ENCODE measurements at places on chromosomes 6 and 20.

DNA sequence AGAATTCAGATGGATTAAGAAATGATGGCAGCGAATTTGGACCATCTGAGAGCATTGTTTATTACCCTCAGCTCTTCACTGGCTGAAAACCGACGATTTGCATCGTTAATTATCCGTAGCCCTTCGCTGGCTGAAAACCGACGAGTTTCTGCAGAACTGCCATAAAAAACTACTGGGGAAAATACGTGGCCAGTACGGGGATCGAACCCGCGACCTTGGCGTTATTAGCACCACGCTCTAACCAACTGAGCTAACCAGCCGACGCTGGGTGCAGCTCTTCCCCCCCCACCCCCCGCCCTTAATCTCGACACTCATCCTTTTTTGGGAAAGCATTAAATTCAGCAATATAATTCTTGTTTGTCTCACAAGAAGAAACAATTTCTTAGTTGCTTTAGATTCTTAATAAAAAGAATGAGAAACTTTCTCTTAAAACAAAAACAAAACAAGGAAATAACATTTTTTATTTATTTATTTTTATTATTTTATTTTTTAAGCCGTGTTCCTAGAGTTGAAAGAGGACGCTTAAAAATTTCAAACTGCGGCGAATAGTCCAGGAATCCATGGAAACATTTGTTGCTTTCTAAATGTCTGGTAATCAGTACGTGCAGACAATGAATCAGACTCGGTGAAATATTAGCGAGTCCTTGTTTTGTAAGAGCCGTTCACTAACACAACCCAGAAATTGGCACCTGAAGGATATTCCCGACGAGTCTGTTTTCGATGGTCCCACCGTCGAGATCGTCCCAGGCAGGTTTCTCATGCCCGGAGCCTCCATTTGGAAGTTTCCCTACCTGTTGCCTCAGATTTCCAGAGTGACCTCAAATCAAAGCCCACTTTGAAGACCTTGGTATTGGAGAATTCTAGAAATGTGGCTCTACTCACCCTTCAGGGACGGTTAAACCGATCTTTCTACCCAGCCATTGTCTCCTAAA, 27.8 kb downstream of the PRSS16 start:
- no peak for DNase-seq

DNA sequence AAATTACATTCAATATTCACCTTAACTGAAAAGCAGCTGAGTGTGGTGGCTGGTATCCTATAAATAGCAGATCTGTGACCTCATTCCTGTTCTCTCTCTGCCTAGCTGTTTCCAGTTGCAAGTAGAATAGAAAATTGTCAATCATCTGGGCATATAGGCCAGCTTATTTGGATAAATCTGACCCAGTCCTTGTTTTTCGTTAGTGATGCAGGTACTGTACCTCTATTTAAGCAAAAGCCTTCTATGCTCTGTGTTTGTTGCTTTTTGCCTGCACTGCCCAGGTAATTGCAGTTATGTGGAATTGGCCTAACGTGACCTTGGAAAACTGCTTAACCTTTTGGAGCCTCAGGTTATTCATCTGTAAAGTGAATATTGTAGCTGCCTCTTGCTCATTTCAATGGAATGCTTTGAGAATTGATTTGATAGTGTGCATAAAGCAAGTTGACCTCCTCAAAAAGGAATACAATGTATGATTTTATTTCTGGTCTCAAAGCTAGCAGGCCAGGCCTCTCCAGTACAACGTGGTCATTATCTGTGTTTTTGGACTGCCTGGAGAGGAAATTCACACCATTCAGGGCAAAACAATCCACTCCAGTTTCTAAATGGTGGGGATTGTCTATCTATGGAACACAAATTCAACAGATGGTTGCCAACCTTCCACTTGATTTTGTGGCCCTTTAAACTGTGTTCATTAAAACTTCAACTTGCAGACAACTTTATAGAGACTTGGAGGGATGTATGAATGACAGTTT, 508.7 kb upstream of the CITED2 start:
- DNase-seq = no peak

- DNase-seq = no peak
Observed at GRCh38 chr6:118639054-118639964, 12.1 kb downstream of the CEP85L start.

DNA sequence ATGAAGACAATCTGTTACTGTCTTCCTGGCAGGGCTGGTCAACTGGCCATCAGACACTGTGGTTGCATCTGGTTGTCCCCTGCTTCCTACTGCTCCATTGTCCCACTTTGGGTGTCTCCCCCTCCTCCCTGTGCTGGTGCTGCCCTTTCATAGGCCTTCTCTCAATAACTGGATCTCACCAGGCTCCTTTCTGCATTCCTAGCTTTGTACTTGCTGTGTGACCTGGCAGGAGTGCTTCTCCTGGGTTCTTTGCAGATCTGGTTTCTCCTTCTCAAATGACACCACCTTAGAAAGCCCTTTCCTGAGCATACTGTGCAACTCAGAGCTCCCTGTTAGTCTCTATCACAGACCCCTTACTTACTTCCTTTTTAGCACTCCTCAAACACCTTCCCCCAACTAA, 223.0 kb downstream of the BCKDHB start:
- DNase-seq = no peak

DNA sequence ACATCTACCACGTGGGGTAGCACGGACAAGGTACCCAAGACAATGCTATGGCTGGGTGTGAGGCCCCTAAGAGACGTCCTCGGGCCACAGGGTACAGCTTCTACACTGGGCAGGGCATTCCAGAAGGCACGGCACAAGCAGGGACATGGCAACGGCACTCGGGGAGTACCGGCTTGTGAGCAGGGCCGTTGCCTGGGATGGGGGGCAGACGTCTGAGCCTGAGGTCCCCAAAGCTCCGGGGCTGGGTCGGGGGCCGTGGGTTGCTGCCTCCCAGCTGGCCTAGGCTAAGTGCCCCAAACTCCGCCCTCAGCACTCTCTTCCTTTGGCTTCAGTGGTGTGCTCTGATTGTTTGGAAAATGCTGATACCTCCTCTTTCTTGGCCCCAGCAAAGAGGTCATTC, 110.6 kb downstream of the SULF2 start:
- DNase-seq = no peak

- no peak for DNase-seq
Observed at GRCh38 chr6:11806561-11807317, 28.1 kb upstream of the ADTRP start.

- no peak for DNase-seq
Observed at GRCh38 chr6:3045777-3046176, 22.5 kb upstream of the RIPK1 start.

DNA sequence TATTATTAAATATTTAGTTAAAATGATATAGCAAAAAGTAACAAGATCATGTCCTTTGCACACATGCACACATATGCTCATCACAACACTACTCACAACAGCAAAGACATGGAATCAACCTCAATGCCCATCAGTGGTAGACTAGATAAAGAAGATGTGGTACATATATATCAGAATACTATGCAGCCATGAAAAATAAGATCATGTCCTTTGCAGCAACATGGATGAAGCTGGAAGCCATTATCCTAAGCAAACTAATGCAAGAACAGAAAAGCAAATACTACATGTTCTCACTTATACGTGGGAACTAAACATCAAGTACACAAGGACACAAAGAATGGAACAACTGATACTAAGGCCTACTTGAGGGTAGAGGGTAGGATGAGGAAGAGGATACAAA, 14.3 kb downstream of the AK9 start:
- no peak for DNase-seq
